Omental fat pad (tissue), 4 donors: ENCODE measurements at places on chromosomes 16 and 17. TPM values are rescaled to one million over a fixed set of nuclear protein-coding genes. Genes with fewer than 3 reads are reported as not detected.

NPIPA5 gene
- total RNA-seq: 6.6 TPM

- DNase-seq: no peak
Observed at GRCh38 chr17:81579298-81579697, 27.1 kb upstream of the FAAP100 start.

DNA sequence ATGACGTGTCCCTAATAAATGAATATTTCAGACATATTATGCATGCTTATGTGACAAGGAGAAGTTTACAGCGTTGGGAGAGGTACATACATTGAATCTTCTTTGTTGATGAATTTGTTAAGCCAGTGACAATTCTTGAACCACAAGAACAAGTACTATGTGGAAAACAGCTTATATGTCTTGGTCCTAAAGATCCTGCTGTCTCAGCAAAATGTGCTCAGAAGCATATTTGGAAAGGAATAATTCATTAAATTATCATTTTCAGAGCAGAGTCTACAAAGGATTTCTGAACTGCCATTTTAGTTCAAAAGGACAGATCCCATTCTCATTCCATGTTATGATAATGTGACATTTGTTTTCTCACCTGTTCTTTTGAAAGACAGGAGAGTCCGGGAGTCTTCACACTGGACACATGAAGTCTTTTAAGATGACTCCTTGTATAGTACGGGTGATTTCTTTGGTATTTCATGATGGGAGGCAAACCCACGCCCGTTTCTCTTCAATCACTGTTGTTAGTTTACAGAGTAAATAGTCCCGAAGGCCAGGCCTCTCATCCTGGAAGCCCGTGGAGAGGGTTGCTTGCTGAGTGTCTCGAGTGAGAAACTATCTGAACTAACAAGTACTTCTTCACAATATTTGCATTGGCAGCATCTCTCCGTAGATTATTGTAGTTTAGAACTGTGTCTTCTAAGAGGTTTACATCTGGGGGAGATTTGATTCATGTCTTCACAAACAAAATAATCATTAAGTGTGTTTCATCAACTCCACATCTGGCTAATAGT is 26.7 kb downstream of the VPS35L start:
- DNase-seq: no peak

DNA sequence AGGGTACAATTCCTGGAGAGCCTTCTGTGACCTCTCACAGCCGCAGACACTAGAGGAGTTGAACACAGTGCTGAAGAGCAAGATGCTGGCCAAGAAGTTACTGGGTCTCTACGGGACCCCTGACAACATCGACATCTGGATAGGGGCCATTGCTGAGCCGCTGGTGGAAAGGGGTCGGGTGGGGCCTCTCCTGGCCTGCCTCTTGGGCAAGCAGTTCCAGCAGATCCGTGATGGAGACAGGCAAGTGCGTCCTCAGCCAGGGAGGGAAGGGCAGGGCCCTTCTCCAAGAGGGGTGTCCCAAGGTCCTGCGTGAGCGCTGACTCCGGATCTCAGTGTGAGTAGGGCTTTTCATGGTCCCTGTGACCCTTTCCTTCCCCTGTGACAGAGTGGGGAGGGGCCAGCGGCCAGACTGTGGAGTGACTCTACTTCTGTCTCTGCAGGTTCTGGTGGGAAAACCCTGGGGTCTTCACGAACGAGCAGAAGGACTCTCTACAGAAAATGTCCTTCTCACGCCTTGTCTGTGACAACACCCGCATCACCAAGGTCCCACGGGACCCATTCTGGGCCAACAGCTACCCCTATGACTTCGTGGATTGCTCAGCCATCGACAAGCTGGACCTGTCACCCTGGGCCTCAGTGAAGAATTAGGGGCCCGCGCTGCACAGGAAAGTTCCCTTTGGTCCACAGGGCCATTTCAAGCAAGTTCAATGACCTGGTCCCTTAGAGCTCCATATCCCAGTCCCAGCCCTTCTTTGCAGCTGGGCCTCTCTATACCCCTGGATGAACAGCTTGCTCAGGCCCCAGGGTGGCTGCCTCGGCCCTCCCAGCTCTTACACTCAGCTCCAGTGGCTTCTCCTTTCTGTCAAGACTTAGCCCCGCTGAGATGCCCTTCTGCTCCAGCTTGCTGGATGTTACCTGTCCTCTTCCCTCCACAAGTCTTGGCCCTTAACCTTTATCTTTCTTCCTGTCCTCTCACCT is 13.1 kb downstream of the MPO start:
- no peak for DNase-seq

GRCh38 chr16:88812513-88813268 is 963 bp upstream of the APRT start:
- DNase-seq: no peak

GRCh38 chr17:79913896-79914812 is 74.9 kb upstream of the CBX4 start:
- no peak for DNase-seq

KRTAP3-2 gene
- total RNA-seq: not detected

CACNA1G gene
- total RNA-seq: 3.8 TPM

DNA sequence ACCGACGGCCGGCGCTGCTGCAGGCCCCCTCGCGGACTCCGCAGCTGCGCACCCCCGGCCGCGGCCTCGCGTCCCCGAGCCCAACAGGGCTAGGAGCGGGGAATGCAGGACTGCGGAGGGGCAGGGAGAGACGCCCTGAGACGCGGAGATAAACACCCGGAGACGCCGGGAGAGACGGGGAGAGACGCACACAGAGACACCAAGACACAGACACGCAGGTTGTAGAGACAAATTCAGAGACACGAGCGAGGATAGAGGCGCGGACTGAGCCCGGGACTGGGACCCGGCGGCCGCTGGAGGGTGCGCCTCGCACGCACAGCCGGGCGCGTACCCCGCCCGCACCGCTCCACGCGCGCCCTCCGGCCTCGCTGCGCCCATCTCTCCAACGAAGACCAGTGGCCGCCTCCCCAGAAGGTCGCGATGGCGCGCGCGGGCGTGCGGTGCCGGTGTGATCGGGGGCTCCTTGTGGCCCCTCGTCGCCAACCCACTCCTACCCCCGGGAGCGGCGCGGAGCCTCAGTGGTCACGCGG is 902 bp downstream of the STAC2 start:
- no peak for DNase-seq

DNA sequence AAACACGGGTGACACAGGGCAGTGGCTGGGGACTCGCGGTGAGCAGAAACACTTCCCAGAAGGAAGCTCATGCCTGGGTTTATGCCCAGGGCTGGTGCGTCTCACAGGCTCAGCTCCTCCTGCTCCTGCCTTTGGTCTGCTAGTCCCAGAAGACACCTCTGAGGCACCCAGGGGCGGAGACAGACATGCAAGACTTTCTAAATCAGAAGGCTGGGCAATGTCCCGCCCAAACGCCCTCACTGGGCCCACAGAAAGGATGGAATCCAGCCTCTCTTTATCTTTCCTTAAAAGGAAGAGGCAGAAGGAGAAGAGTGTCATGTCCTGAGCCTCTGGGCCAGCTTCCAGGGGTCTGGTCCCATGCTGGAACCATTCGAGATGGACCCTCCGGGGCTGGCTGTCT is 197.7 kb upstream of the RPL38 start:
- DNase-seq: no peak

DNA sequence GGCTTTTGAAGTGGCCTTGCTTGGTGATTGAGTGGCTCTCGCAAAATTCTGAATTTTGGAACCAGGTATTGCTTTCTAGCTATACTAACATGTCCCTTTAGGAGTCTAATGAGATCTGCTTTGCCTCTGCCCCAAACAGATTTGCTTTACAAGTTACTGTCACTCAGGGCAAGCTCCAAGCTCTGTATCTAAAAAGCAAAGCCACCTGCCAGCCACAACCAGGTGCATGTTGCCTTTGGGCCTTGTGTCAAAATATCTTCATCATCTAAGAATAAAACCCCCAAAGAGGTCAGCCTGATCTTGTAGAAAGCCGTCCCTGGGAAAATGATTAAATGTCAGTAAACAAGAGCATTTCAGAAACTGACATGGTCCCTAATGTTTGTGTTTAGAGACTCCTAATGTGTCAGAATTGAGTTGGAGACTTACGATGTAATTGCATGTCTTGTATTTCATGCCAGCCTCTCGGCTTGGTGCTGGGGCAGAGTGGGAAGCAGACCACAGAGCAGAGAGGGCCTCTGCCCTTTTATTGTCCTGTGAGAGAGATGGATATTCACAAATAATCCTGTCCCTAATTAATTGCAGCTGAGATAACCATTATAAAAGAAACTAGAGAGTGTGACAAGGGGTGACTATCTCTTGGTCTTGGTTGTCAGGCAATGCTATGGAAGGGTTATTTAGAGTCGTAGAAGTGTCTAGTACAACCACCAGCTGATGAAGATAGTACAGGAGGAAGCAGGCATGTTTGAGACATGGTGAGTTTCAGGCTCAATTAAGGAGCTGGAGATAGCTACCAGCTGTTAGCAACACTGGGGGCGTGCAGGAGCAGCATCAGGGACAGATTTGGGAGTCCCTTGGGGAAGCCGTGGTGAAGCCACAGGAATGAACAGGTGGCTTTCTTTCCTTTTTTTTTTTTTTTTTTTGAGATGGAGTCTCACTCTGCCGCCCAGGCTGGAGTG is 90.7 kb downstream of the PITPNC1 start:
- no peak for DNase-seq

GRCh38 chr17:9513266-9513665 is 62.4 kb downstream of the STX8 start:
- no peak for DNase-seq

KRT16 gene
- 5.8 TPM for total RNA-seq

SAMD14 gene
- 0.44 TPM for total RNA-seq

GRCh38 chr17:65173976-65174683 is 37.0 kb downstream of the RGS9 start:
- DNase-seq: no peak

DNA sequence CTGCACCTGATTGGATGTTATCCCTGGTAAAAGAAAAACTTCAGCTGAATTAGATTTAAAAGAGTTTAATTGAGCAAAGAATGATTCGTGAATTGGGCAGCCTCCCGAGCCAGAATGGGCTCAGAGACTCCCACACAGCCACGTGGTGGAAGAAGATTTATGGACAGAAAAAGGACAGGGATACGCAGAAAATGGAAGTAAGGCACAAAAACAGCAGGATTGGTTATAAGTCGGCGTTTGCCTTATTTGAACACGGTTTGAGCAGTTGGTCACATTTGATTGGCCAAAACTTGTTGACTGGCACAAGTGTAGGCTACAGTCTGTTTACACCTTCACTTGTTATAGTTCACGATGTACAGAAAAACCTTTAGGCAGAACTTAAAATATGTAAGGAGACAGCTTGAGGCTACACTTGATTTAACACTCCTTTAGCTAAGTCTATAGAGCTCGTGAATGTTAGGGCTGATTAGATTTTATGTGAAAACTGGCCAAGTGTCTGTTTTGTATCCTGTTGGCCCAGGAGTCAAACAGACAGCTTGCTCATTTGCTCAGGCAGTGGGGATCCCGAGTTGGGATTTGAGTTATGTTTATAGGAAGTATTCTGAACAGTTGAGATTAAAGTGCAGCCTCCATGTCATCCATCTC is 119.5 kb upstream of the SHISA6 start:
- DNase-seq: no peak
